IMR-90 (cell line): ENCODE measurements at places on chromosomes 5 and 9.
A peak's percentile ranks its signal among the peaks of the same experiment; 100 is the strongest.

DNA sequence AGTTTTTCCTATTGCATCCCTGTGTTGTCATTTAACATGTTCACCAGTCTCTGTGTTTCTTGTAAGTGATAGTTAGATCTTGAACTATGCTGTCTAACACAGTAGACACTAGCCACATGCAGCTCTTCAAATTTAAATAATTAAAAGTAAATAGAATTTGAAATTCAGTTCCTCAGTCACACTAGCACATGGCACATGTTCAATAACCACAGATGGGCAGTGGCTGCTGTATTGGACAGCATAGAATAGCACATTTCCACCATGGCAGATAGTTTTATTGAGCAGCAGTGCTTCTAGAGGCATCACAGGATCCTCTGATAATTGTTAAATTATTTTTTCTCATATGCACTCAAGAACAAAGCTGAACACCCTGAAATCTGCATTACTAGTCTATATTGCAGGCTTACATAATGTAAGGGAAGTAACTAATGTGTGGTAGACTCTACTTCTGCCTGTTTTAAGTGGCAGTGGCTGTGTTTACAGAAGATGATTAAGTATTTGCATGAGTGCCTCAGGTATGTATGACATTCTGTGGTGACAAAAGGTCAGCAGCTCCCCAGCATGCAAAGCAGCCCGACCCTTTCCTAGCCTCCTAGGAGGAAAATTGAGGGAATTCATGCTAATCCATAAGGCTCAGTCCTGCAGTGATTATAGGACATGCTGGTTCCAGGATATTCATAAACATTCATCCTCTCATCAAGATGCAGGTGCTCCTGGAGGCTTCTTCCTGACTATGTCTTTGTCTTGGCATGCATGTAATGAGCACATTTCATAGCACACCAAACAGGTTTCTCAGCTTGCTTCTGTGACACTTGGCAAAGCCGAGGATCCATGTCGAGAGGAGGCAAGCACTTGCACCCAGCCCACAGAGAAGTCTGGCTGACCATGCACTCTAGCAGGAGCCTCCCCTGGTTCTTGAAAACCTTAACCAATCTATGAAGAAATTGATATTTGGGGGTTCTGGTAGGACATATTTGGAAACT, 45.5 kb downstream of the SH3RF2 start:
- DNase-seq: no peak

GRCh38 chr9:125477089-125477544, 215.5 kb downstream of the GAPVD1 start:
- no peak for DNase-seq

DNA sequence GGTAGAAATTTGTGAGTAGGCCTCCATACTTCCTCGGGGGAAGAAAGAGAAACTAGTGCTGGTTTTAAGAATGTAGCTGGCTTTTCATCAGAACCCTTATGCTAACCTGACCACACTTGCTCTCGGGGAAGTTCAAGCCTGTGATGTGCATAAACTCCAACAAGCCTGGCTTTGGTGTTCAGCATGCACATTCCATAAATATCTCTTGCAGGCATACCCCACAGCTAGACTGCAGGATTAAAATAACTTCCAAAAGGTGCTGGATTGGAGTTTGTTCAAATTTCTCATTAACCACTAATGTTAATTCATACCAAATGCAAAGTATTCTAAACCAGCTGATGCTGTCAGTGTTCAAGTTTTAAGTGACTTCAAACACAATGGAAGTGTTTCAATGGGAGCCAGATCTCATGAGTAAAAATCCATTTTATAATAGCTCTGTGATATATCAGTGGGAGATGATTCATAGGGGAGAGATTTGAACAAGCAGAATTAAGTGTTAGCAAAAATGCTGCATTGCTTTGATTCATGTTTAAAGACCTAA, 79.4 kb downstream of the NPR3 start:
- DNase-seq: peak; percentile 61

DNA sequence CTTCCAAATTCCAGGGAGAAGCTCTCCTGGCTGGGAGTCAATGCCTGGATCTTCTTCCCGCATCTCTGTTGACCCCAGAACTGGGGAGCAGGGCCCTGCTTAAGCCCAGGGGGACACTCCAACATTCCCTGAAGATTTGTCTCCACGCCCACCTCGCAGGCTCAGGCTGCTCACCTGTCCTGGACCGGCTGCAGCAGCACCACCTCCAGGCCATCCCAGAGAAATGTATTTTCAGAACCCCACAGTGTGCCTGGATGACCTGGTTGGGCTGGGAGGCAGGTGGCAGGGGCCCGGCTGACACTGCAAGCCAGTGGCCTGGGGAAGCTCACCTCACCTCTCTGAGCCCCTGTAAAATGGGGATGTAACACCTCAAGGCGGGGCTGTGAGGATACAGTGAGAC, 27.1 kb upstream of the ZBTB43 start:
- DNase-seq: no peak

DNA sequence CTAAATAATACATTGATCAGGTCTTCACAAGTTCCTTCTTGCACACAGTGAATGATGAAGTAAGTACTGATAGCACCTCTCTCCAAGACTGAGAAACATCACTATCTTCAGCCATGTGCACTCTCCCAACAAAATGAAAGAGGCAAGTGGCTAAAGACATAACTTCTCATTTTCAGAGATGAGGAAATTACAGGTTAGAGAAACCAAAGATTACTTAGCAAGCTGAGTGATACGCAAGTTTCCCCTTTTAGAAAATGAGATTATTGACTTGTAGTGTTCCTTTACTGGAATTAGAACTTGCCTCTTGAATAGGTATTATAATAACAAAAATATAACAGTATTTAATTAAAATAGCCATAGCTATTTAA, 21.6 kb downstream of the CEMIP2 start:
- no peak for DNase-seq

- no peak for DNase-seq
Measured at GRCh38 chr5:75044406-75044805, 8.0 kb downstream of the GCNT4 start.

DNA sequence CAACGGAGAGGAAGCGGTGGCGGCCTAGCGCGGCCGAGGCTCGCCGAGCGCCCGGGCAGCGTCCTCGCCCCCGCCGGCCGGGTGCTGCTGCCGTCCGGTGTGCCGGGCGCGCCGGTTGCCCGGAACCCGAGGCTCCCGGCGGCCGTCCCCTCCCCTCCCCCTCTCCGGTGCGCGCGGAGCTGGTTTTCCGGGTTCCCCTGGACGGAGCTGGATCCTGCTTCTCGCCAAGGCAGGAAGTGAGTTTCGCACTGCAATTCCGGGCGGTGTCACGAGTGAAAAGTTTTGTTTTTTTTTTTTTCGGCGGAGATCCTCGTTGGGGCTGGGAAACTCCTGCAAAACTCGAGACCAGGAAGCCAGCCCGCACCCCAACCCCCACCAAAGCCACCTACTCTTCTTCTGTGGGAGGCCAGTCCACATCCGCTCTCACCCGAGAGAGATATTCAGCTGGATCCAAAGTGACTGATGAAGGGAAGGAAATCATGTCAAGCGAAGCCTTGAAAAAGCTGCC, at the start of gene ERBIN:
Gene ERBIN, plus strand, starts transcription at position 300 of the 508 bp plus-strand sequence. CDS start 66,144 bp downstream, outside the sequence.
- peak; percentile 82 for DNase-seq

DNA sequence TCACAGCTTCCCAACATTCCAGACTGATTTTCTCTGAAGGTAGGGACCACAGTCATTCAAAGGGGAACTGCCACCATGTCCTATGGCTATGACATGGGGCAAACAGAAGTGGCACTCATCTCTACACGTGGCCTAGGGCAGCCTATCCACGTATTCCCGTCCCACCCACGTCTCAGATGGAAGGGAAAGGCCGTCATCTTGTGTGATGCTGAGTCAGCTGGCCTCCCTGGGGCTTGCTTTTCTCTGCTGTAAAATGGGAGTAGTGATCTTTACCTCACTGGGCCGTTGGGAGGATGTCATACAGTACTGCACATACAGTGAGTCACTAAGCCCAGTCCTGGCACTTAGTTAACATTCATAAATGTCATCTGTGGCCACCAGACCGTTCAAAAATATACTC, 72.3 kb downstream of the RAPGEF1 start:
- DNase-seq: no peak

DNA sequence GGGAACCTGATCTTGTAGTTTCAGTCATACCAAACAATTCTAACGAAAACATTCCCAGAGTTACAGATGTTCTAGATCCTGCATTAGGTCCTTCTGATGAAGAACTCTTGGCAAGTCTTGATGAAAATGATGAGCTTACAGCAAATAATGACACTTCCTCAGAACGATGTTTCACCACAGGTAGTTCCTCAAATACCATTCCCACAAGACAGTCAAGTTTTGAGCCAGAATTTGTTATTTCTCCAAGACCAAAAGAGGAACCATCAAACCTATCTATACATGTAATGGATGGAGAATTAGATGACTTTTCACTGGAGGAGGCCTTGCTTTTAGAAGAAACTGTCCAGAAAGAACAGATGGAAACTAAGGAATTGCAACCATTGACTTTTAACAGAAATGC, 21.0 kb downstream of the RMI1 start:
- no peak for DNase-seq

- DNase-seq: peak; percentile 10
Measured at GRCh38 chr9:21579247-21579671, 97.1 kb upstream of the IFNE start.

GRCh38 chr9:137406876-137407589, 15.9 kb downstream of the EXD3 start:
- DNase-seq: peak; percentile 44

GRCh38 chr9:77507212-77507961, 140.7 kb downstream of the GNA14 start:
- DNase-seq: no peak

DNA sequence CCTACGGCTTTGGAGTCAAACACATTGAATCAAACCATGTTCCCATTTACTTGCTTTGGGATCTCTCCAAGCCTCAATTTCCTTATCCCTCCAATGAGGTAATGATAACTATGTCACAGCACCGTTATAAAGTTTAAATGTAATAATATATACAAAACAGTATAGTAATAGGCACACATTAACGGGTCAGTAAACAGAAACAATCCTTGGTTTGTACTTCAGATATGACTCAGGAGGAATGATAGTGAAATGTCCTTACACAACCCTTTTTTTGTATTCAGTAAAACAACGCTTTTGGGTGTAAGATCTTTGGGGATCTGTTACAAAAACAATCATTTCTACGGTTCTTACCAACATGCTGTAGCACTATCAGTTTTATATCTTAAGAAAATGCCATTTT, 178.5 kb upstream of the GNA14 start:
- DNase-seq: peak; percentile 54

DNA sequence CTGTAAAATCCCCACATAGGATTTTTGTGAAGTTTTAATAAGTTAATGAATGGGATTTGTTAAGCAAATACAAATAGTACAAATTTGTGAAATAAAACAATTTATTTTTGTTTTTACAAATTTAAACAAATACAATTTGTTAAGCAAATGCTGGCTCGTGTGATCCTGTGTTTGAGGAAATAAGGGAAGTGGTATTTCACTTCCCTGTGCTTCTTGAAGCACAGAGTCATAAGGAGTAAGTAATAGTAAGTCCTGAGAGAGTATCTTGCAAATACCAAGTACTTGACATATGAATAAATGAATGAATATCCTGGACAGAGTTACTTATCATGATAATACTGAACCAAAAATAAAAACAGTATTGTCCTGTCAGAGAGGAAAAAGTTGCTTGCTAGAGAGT, 9.1 kb downstream of the SMIM3 start:
- DNase-seq: no peak

- DNase-seq: no peak
Measured at GRCh38 chr5:154203798-154204578, 13.5 kb downstream of the GALNT10 start.

- no peak for DNase-seq
Measured at GRCh38 chr9:121924700-121925099, 168.4 kb downstream of the TTLL11 start.

DNA sequence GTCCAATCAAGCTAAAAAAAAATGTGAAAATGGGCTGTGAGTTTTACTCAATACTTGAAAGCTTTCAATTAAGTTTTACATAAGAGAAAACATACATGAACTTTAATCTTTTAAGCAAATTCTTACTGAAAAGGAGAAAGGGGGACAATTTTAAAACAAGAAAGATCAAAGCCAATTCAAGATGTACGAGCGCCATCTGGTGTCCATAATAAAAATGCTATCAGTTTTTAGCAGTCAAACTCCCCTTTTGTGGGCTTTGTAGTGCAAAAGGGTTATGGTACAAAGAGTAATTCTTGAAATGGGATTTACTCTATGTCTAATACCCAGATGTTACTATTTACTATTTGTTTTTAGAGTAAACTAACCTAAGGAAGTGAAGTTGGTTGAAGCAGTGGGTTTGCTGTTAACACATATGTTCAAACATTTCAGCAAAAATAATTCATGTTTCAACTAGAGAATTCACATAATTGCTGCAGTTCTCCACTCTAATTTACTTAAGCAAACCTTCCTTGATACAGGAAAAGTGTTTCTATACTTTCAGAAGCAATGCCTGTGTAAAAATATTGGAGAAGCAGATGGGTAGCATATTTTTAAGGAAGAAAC, 228.2 kb upstream of the TYRP1 start:
- DNase-seq: peak; percentile 10

GRCh38 chr5:167767795-167768194, 523.6 kb upstream of the WWC1 start:
- DNase-seq: peak; percentile 25

- DNase-seq: no peak
Measured at GRCh38 chr5:52073993-52074689, 690.9 kb downstream of the ISL1 start.

DNA sequence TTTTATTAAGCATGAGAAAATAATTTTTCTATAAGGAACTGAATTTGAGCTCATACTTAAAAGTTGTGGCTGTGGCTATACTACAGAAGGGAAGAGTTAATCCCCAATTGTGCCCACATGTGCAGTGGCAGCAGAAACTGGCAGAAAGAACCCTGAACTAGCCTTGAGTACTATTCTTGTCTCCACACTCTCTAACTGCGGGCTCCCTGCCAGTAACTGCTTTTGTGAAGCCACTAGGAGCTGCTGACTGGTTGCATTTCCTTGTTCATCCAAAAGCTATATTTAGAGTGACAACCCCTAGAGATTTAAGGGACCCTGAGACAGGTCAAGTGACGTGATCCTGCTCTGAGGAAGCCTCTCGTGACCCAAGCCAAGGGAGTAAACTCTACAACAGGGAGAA, 238.6 kb downstream of the ELAVL2 start:
- DNase-seq: no peak

GRCh38 chr5:155057626-155058025, 44.1 kb downstream of the KIF4B start:
- DNase-seq: no peak

GRCh38 chr9:133103183-133103986, 17.7 kb downstream of the RALGDS start:
- peak; percentile 19 for DNase-seq
